Kidney (tissue), 22 donors: ENCODE measurements at places on chromosomes 11 and 22. TPM values are rescaled to one million over a fixed set of nuclear protein-coding genes. Genes with fewer than 3 reads are reported as not detected.

- no peak for DNase-seq
Observed at GRCh38 chr11:35276396-35277145, 137.6 kb downstream of the CD44 start.

GRCh38 chr11:80846979-80847378, 1406.1 kb upstream of the TENM4 start:
- DNase-seq, result no peak

DNA sequence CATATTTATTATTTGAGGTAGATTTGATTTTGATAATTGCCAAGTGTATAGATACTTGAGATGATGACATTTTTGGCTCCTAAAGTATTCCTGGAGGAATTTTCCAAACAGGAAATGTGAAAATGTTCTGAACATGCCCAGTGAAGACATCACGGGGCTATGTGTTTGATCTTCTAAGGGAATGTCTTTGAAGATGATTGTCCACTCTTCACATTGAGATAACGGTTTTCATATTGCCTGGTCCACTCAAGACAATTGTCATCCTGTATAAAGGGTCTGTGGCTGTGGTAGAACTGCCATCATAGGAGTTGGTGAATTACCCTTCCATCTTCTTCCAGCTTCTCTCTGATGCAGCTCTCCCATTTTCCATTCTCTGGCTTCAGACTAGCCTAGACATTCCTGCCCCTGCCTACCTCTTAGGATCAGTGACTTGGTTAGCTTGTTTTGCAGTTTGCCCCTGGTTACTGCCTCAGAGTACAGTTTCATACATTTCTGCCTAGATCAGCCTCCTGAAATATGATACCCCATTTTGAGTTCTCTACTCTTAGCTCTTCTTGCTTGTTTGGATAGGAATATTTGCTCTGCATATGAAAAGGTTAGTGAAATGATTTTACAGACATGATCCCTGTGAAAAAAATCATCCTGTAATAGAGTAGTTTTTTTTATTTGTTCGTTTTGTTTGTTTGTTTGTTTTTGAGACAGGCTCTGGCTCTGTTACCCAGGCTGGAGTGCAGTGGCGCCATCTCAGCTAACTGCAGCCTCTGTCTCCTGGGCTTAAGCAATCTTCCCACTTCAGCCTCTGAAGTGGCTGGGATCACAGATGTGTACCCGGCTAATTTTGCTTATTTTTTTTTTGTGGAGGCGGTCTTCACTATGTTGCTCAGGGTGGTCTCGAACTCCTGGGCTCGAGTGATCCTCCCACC, 111.4 kb upstream of the SORL1-AS1 start:
- no peak for DNase-seq

DNA sequence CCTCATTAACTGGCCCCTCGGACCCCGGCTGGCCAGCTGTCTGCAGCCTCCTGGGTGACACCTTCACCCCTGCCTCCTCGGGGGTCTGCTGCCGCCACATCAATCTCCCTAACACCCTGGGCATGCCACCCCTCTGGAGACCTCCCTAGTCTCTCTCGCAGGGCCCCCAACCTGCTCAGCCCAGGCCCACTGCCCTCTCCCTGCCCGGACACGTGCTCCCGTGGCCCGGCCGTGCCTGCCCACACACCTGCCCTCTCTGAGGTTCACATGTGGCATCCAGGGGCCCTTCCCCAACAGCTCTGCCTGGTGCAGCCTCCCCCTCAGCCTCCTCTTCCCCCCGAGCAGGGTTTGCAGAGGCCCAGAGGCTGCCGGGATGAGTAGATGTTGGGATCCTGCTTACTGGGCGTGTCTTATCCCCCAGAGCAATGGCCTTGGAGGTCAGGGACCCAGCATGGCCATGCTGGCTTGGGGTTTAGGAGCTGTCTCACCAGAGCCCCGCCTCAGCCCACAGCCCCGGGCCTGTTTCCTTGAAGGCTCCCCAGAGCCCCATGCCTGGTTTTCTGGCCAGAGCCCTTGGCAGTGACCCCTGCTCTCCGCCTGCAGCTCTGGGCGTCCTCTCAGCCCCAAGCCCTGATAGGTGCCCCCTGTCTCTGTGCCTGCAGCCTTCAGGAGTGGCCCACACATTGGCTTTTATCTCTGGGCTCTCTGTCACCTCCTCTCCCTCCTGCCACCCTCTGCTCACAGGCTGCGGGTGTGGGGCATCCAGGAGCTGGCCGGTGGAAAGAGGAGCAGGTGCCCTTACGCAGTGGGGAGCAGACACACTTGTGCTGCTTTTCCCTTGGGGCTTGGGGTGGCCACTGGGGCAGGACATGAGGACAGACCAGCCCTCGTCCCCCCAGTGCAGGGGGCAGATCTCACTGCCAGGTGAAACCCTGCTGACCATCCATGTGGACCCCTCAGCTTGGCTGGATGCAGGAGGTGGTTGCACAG, 25.7 kb upstream of the SEPTIN5 start:
- no peak for DNase-seq

DNA sequence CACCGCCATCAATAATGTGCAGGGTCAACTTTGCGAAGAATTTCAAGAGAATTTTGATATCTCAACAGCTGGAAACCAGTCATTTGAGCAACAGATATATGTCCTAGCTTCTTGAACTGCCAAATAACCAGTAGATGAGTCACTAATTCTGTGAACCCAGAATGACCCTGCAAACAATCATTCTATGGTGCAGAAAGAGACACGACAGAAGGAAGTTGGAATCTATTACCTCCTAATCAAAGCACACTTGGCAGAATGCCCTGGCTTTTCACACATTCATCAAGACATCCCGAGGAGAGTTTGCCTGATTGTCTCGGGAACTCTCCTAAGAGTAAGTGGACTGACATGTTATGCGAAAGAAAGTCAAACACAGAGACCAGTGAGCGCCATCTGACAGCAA, 621.1 kb downstream of the OPCML start:
- no peak for DNase-seq

GRCh38 chr11:31608995-31609394, 99.4 kb downstream of the ELP4 start:
- DNase-seq, result no peak

GRCh38 chr11:68709062-68709461, 24.7 kb downstream of the GAL start:
- DNase-seq, result no peak

DNA sequence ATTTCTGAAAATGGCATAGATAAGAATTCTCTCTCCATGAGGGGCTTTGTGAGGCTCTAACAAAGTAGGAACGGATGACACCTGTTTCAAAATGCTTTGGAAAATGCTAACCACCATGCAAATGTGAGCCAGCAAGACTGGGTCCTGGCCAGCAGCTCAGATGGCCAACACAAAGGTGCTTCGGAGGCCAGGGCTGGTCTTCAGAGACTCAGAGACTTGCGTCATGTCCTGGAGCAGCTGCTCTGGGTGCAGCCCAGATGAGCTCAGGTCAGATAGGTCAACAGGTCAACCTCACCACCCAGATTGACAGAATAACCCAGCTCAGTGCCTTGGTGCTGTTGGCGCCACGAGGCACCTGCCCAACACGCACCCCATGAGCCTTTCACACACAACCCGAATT, 12.0 kb upstream of the TMEM121B start:
- DNase-seq, result no peak

DNA sequence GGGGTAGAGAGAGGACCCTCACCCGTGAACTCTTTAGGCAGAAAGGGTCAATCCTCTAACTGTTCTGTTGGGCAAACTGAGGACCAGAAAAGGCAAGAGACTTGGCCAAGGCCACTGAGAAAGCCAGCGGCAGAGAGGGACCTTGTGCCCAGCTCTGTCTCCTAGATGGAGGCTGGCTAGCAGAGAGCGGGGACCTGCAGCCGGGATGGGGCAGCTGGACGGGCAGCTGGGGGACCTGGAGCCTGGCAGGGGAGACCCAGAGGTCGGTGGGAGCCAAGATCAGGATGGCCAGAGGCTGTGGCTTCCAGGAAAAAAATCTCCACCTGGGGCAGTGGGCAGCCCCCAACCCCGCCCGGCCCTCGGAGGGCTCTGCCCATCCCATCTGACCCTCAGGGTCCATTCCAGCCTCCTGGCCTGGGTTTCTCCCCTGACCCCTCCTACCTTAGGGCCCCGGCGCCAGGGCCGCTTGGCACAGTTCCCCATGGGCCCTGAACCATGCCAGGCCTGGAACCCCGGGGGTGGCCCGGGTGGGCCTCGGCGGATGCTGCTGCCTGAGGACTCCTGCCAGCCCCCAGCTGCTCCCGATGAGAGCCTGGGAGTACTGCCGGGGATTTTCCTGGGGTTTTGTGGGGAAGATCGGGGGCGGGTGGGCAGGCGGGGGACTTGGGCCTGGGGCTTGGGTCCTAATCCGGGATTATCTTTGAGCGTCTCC, at the start of gene CABP2:
TSS of gene CABP2 (minus strand) at position 603 of the 712 bp plus-strand sequence. CDS start at position 483, 120 bp downstream.
- DNase-seq, result peak; percentile 46

GRCh38 chr22:18066181-18066859, 11.5 kb upstream of the PEX26 start:
- DNase-seq, result no peak

GRCh38 chr11:1959786-1960185, 12.7 kb downstream of the MRPL23 start:
- no peak for DNase-seq

GRCh38 chr22:39718921-39719475, 148.4 kb downstream of the CACNA1I start:
- DNase-seq, result peak; percentile 16

GRCh38 chr22:20228939-20229272, 39.2 kb downstream of the RTN4R start:
- DNase-seq, result no peak

- DNase-seq, result no peak
Observed at GRCh38 chr11:32121012-32121411, 30.1 kb downstream of the RCN1 start.

DNA sequence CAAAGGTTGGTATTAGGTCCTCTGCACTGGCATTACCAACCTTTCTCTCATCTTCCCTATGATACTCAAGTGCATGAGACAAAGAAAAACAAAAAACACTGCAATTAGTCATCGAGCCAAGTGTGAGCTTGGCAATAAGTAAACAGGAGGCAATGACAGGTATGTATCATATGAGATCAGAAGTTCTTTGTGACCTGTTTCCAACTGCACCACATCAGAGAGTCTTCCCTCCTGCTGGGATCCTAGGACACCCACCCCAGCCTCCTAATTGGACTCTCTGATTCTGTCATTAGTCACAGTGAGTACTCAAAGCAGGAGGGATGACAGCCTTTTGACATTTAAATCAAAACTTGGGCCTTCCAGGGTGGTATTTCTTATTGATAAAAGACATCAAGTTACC, 7.8 kb upstream of the JAML start:
- DNase-seq, result no peak

DNA sequence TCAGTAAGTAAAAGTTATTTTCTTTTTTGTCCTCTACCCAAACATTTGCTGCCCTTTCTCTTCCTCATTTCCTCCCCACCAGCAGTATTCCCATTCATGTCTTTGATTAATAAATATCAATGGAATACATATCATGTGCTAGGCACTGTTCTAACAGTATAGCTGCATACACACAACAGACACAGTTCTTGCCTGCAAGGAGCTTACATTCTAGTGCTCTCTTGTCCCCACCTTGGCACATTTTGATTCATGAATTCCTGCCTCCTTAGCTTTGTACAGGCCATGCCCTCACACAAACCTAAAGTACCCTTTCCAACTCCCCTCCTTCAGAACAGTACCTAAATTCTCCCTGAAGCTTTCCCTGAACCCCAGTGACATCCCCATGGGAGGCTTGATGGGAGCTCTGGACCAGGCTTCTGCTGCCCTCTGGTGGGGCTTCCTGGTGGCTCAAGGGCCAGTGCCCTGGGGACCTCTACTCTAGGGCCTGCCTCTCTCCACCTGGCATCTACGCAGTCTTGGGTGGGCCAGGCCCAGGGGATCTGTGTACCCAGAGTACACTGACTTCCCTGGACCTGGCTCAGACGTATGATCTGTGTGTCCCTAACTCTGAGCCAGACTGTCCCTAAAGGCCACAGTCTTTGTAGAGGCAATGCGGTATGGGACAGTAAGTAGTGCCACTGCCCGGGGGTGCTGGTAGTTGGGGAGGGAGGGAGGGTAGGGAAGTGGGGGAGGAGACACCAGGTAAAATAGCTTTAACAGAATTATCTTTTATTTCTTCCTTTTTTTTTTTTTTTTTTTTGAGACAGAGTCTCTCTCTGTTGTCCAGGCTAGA, 14.1 kb downstream of the RPS13 start:
- DNase-seq, result peak; percentile 63

DNA sequence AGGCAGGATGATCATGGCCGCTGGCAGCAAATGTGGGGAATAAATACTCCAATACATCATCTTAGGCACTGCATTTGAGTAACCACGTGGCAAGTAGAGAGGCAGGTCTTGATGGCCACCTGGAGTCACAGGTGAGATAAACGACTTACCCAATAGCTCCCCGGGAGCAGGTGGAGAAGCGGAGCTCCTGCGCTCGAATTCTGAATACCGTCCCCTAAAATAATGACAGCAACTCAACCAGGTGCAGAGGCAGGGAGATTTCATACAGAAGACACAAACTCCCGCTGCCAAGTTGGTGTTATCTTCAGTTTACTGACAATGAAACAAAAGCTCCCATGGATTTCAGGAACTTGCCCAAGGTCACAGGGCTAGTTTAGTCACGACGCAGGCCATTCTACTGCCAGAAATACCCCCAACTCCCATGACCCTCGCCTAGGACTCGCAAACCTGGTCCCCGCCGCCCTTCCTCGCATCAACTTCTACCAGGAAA, 437 bp downstream of the SLC43A3 start:
- no peak for DNase-seq

GRCh38 chr11:68904248-68904847, 657 bp downstream of the IGHMBP2 start:
- DNase-seq, result peak; percentile 50

- DNase-seq, result no peak
Observed at GRCh38 chr22:48745842-48746788, 1081.6 kb downstream of the BRD1 start.

GRCh38 chr11:15119352-15119751, 4.6 kb downstream of the INSC start:
- DNase-seq, result no peak

GRCh38 chr11:34707462-34707840, 86.6 kb downstream of the EHF start:
- no peak for DNase-seq

DNA sequence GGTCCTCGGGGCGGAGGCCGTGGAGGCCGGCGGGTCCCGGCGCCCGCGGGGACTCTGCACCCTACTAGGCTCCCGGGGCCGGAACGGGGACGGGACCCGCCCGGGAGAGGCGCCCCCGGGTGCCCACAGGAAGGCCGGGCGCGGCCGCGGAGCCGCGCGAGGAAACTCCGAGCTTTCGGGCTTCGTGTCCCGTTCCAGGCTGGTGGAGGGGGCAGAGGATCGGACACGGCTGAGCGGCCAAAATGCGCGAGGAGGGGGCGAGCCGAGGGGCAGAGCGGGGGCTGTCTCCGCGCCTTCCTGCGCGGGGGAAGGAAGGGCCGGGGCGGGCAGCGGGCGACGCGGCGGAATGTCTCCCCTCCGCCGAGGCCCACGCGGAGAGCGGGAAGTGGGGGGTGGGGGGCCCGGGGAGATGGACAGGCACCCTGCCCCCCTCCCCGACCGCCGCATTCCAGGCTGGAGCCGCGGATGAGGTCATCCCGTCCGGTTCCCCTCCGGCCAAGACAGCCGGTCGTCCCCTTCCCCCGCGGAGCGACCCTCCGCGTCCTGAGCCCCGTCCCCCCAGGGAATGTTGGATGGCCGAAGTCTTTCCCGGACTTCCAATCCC, 430 bp downstream of the CDC42EP1 start:
- peak; percentile 81 for DNase-seq

- no peak for DNase-seq
Observed at GRCh38 chr11:5036669-5037068, 9.7 kb upstream of the OR52J3 start.

Gene KDM4E
- not detected for polyA plus RNA-seq

Gene TENM4
- 0.34 TPM for polyA plus RNA-seq

Gene GLB1L3
- 0.17 TPM for polyA plus RNA-seq

Gene CCDC134
- 5.0 TPM for polyA plus RNA-seq

Gene LMO2
- polyA plus RNA-seq, result 57.1 TPM

Gene SCN2B
- polyA plus RNA-seq, result 0.54 TPM

Gene MS4A15
- not detected for polyA plus RNA-seq

Gene HTR3A
- not detected for polyA plus RNA-seq

Gene DCPS
- polyA plus RNA-seq, result 23.9 TPM
